ENCODE measurements at places on chromosomes 13 and 19.

GRCh38 chr19:6239401-6239844 is 40.4 kb downstream of the MLLT1 start:
- no peak for DNase-seq

- no peak for DNase-seq
Measured at GRCh38 chr13:48096670-48097069, 1.8 kb upstream of the MED4 start.

- peak; percentile 51 for DNase-seq
Measured at GRCh38 chr13:77563111-77563510, 27.6 kb downstream of the SCEL start.

GRCh38 chr13:46947425-46948191 is 50.8 kb upstream of the HTR2A start:
- no peak for DNase-seq

DNA sequence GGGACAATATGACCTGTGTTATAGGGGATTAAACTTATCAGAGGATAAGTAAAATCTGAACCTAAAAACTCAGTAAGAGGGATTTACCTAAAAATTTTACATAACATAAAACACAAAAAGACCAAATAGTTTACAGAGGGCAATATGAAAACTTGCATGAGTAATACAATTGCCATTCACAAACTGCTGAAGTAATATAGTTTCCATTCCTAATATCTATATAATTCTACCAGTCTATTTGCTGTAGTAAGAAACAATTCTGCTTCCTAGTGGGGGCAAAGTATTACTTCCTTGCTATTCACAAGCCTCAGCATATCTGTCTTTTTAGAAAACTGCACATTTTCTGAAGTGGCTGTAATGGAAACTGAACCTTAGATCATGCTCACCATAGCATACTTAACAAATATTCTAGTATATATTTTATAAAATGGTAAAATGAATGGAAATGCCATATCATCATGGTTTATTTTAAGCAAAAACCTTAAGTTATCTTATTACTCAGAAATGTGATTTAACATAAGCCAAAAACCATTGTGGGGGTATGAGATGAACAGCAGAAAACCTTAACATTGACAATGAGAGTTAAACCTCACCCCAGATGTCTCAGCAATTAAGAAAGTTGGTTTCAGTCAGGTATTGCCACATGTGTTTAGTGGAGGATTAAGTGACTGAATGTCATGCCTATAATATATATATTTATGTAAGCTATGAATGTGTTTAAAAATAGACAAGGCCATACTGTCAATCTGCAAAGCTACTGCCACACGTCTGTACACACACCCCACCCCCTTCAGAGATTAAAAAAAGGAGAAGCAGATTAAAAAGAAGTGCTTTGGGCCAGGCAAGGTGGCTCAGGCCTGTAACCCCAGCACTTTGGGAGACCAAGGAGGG is 136.8 kb downstream of the MIPEP start:
- DNase-seq: peak; percentile 59

GRCh38 chr19:10747271-10747670 is 29.4 kb downstream of the DNM2 start:
- DNase-seq: no peak

GRCh38 chr19:53538378-53539109 is 599 bp downstream of the ZNF331 start:
- DNase-seq: no peak
